Type B pancreatic cell (in vitro differentiated cells): ENCODE measurements at places on chromosomes 7 and 10.

DNA sequence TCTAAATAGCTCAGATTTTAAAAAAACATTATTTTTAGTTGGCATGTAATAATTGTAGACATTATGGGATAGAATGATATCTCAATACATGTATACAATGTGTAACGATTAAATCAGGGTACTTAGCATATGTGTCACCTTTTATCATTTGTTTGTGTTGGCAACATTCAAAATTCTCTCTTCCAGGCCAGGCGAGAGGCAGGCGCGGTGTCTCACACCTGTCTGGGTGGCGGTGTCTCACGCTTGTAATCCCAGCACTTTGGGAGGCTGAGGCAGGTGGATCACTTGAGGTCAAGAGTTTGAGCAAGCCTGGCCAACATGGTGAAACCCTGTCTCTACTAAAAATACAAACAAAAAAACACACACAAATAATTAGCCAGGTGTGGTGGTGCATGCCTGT lies 151.7 kb downstream of the RTKN2 start:
- DNase-seq = no peak

GRCh38 chr7:142805350-142806021 lies 34.7 kb downstream of the PRSS2 start:
- no peak for DNase-seq

DNA sequence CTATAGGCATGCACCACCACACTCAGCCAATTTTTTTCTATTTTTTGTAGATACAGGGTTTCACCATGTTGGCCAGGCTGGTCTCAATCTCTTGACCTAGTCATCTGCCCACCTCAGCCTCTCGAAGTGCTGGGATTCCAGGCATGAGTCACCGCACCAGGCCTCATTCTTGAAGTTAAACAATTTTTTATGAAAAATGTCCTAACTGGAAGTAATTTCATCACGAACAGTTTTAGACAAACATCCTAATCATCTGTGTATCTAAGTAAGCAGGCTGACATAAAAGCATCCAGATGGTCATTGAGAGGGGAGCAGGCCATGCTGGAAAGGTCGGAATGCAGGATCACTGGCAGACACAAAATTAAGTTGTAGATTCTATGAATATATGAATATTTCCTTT lies 269.1 kb downstream of the ZMYND11 start:
- no peak for DNase-seq

DNA sequence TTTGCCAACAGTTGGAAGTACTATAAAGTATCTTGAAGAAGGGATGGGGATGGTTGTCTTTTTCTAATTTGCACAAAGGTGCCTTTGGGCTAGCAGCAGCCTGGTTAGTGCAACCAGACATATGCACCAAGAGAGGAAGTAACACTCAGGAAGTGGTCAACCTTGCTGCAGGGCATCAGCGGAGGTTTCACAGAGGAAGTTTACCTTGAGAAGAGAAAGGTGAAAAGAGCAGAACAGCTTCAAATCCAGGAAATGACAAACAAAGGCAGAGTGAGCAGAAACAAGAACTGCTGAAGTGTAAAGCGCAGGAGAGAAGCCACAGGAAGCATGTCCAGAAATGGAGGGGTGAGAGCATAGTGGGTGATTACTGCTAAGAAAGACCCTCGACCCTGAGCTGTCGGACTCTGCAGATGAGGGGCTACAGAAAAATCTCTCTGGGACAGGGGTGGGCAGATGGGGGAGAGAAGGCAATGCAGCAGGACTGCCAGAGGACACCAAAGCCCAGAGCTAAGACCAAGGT lies 66.9 kb downstream of the STK17A start:
- no peak for DNase-seq

DNA sequence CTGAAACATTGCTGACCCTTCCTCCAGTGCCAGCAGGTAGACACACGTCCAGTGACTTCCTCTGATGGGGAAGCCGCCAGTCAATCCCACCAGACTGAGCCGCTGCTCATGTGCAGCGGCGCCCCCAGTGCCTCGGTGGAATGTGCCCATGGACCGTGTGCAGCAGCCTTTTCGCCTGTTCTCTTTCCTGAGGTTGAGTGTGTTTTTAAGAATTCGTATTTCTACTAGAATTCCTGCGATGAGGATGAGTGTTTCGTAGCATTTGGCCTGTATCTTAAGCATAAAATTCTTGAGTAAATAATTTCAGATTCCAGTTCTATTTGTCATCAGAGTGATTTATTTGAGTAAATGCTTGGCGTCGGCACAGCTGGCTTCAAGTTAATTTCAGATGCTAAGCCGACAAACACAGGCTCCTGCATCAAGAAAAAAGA lies 35.4 kb downstream of the BNIP3 start:
- peak; percentile 11 for DNase-seq

DNA sequence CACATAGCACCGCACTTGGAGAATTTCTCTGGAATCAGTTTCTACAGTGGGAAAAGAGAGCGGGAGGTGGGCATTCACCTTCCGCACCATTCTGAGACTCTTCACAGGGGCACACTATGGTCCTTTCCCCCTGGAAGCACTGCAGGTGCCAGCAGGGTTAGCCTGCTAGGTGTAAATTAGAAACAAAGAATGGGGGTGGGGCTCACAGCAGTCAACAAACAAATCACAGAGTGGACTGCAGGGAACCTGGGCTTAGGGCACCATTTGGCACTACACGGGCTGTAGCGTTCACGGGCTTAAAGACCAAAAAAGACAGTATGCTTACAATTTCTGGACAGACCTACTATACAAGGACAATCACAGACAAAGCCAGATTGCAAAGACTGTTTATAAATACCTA lies 8.0 kb upstream of the PKD1L1 start:
- DNase-seq = peak; percentile 37

DNA sequence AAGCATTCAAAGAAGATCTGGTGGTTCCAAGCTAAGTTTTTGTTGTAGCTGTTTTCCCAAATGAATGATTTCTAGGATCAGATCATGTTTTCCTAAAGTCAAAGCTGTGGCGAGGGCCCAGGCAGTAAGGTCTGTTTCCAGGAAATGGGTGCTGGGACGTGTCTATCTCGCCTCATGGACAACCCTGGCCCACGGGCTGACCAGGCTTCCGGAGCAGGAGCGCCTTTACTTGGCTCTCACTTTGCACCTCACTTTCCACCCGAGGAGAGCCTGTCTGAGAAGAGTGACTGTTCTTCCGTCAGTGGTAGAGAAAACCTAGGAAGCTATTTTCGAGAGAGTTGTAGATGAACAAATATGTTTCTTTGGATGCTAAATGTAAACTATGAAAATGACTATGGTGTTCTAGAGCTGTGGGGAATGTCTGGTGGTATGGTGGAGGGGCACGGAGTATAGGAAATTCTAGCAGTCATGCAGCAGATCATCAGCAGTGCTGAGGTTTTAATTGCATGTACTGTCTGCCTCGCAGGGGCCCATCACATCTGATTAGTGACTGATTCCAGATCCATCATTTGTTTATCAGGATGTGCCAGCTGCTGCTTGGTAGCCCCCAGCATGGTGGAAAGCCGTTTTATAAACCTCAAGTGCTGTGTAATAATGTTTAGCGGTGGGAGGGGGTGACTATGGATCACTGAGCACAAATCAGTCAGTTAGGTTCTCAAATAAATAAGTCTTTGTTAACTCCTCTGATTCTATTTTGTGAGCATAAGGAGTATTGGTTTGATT lies 66.6 kb downstream of the VWC2 start:
- DNase-seq = no peak

GRCh38 chr10:100186253-100187212 lies 704 bp upstream of the ERLIN1 start:
- DNase-seq = no peak

DNA sequence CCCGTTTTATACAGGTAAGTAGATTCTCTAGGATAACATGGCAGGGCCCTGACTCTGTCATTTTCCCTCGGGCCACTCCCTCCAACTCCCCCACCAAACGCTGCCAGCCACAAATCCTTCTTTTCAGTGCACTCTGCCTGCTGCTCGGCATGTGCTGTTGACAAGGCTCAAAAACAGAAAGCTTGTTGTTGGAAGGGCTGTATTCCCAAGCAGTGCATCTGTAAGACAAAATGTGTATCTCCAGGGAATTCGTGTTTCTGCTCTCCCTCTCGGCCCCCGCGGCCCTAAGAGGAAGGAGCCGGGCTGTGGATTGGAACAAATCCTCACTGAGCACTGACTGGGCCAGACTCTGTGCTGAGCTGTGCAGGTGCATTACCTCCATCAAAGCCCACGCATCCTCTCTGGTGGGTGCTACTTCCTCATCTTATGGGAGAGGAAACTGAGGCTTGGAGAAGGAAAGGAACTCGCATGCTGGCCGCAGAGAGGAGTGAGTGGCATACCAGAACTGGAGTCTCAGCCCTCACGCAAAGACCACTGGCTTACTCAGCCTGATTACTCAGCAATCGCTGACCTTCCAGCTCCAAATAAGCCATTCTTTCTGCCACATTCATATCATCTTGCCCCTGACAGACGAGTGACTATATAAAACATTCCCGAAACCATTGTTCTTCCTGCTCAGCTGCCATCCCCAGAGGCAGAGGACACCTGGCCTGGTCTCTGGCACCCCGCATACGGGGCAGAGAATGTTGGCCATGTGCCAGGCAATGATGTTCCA lies 33.5 kb upstream of the ENO4 start:
- no peak for DNase-seq

- peak; percentile 52 for DNase-seq
Measured at GRCh38 chr10:131786756-131787605, 113.8 kb upstream of the PPP2R2D start.

- DNase-seq = no peak
Measured at GRCh38 chr7:156652886-156653568, 12.5 kb downstream of the RNF32 start.

DNA sequence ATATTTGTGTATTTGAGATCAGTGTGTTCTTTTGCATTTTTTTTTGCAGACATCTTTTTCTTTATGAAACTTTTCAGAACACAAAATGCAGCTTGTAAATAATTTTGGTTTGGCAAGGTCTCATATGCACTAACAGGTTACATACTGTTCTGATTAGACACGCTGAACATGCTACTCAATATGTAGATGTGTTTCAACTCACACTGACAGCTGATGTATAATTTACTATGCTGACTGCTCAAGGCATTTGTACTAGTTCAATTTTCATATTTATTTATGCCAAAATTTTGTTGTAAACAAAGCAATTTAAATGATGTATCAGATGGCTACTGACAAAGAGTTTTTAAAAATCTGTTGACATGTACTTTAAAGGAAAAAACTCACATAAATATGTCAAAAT lies 123.8 kb downstream of the TFEC start:
- no peak for DNase-seq

DNA sequence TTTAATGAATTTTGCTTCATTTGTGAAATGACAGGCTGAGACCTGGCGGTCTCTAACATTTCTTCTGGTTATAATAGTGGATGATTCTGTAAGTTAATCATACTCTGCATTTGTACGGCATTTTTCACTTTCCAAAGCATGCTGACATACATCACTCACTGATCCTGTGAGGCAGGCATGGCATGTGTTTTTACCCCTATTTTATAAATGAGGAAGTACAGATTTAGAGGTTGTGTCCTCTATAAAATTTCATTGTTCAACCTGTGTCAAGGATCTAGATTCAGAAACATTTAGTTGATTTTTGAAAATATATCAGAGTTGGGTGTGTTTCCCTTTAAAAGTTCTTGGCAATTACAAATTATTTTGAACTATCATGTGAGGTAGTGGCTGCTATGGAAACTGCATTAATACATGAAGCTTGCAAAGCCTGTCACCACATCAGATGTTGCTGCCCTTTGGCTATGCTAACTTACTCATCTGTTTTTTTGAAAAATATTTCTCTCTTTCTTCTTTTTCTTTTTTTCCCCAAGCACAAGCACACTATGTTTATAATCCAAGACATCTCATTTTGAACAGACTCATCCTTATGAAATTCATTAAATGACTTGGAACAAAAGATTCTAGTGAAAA lies 172.7 kb downstream of the GNAI1 start:
- DNase-seq = no peak
